ENCODE measurements at places on chromosomes 12 and 14.
A peak's percentile ranks its signal among the peaks of the same experiment; 100 is the strongest.

GRCh38 chr14:22689199-22689598 is 45.0 kb upstream of the OR6J1 start:
- peak; percentile 79 for DNase-seq

DNA sequence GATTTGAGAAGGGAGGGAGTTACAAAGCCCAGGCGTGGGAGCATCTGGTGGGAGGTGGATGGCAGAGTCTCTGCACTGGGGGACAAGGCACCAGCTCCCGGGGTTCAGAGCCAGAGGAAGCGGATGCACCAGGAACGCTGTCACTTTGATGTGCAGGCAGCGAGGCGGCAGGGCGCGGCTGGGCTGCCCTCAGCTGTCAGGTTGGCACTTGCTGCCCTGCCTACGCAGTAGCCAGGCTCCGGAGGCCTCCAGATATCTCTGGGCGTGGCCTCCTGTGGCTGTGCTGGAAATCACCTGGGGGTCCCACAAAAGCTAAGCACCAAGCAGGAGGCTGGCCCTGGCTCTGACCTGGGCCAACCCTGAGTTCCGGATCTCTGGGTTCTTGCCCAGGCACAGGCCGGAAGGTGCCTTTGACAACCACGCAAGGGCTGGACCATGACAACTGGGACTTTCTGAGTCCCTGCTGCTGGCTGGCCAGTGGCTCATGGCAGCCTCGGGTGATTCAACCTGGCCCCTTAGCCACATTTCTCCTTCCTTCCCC is 62.1 kb upstream of the MAP1LC3B2 start:
- DNase-seq = no peak

GRCh38 chr14:52244328-52244727 is 23.2 kb upstream of the PTGDR start:
- DNase-seq = no peak

DNA sequence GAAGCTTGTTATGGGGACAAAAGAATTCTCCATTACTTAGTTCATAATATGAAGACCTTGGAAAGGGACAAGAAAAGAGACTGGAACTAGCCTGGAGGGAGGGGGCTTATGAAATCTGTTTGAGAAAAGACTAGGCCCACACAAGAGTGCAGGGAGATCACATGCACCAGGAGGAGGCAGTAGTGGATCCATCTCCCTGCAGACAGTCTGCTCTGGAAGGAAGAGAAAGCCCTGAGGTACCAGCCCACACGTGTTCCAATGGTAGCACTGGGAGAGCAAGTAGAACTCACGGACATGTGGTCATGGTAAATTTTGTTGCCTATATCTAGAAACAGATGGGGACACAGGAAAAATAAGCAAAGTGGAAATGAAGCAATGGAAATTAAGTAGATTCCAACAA is 445.4 kb downstream of the SOX5 start:
- no peak for DNase-seq

DNA sequence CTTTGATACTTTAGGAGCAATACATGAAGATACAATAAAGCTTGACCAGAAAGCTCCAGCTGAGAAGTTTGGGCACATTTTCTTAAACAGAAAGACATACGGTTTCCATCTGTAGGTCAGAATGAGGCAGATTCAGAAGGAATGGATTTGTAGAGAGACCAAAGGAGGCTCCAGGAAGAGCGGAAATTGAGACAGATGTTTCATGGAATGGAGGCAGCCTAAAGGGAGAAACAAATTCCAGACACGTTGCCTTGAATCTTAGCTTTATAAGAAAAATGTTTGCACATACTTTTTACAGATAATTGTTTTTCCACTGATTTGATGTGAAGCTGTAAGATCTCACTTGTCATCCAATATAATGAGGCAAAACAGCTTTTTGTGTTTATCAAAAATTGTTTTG is 24.8 kb downstream of the EPYC start:
- DNase-seq = no peak

- peak; percentile 37 for DNase-seq
Measured at GRCh38 chr14:44962334-44963043, 499 bp downstream of the TOGARAM1 start.

All from PC-9 (cell line).